ENCODE measurements at places on chromosomes 2 and 18.

DNA sequence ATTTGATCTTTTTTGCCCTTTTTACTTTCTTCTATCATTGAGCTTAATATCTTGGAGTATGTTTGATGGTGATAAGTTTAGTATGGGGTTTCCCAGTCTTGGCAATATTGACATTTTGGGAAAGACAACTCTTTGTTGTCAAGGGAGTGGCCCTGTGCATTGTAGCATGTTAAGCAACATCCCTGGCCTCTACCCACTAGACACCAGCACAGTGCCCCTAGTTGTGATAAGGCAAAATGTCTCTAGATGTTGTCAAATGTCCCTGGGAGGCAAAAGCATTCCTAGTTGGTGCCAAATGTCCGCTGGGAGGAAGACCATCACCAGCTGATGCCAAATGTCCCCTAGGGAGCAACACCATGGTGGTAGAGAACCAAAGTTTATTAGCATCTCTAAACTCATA lies 28.2 kb downstream of the GULP1 start:
- no peak for DNase-seq

- DNase-seq: no peak
These were observed 318.2 kb downstream of the GALNT13 start for GRCh38 chr2:154189953-154190352.

- no peak for DNase-seq
These were observed 1.2 kb upstream of the C2orf72 start for GRCh38 chr2:231036131-231036530.

- no peak for DNase-seq
These were observed 100.1 kb downstream of the PLCL1 start for GRCh38 chr2:197904446-197904845.

- DNase-seq: no peak
These were observed 4.5 kb downstream of the PCBP1 start for GRCh38 chr2:70091816-70092215.

GRCh38 chr2:1591978-1592907 lies 152.1 kb downstream of the PXDN start:
- peak; percentile 75 for DNase-seq

GRCh38 chr2:222214885-222215284 lies 83.9 kb downstream of the PAX3 start:
- DNase-seq: no peak

DNA sequence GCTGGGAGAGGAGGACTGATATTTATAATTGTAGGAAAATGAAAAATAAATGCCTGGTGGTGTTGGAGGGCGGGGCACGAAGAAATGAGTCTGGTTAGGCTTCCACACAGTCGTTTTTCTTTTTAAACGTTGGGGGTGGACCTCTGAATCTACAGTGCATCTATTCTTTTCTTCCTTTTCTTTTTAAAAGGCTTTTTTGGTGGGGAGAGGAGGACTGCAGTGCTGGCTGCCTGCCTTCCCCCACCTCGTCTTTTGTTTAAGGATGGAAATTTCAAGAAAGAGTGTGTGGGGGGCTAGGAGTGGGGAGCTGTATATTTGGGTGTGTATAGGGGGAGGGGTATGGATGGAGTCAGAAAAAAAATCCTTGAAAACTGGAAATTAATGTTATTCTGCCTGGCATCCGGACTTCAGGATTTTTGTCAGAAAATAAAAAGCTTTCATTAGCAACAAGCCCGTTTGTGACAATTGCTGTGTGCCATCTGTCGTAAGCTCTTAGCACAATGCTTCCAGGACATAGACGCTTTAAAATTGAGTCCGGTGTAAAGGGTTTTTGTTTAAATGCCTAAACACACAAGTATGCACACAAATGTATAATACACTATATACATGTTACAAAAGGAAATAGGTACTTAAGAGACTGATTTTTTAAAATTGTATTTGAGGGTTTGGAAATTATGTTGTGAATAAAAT lies 1.1 kb downstream of the MAP2 start:
- no peak for DNase-seq

GRCh38 chr2:62186156-62186905 lies 9.6 kb upstream of the B3GNT2 start:
- no peak for DNase-seq

DNA sequence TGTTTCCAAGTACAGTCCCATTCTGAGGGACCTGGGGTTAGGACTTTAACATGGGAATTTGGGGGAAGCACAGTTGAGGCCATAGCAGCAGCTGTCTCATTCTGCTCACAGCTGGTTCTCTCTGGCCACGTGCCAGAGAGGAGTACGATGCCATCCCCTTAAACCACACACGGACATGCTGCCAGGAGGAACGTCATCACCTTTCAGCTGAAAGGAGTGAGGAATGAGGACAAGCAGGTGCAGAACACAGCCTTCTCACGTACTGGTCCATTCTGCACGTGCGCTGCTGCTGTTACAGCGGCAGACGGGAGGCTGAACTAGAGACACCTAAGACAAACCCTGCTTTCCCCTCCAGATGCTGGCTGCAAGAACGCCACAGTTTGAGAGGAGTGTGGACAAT lies 33.5 kb downstream of the ODC1 start:
- peak; percentile 23 for DNase-seq

DNA sequence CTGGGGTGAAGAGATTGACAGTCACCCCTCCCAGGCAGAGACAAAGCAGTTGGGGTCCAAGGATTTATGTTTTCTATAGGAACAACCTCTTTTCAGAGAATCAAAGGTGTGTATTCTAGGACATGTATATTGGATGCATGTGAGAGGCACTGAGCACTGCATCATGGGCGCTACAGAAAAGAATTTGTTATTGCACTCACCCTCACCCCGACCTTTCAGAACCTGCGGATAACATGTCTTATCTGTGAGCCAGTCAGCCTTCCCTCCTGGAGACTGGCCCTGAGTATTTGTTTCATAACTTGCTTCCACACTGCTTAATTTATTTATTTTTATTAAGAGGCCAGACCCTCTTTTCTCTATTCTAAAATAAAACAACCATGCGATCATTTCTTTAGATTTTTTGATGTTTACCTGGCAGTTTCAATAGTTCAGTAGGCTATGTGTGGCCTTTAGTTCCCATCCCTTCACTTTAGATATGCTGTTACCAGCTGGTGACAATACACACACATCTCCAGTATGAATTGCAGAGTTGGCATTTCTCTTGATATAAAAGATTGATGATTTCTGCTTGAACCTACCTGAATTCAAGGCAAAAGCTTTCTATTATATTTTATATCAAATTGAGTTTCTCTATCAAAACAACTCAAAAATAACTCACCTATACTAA lies 29.8 kb downstream of the FABP1 start:
- no peak for DNase-seq

GRCh38 chr18:33538418-33539042 lies 39.5 kb upstream of the ASXL3 start:
- DNase-seq: peak; percentile 1

GRCh38 chr2:112805542-112805941 lies 21.2 kb upstream of the IL1A start:
- DNase-seq: no peak

GRCh38 chr2:98009887-98010760 lies 14.4 kb upstream of the TMEM131 start:
- peak; percentile 62 for DNase-seq

- DNase-seq: peak; percentile 59
These were observed 27.3 kb downstream of the SPTBN1 start for GRCh38 chr2:54483426-54483825.

DNA sequence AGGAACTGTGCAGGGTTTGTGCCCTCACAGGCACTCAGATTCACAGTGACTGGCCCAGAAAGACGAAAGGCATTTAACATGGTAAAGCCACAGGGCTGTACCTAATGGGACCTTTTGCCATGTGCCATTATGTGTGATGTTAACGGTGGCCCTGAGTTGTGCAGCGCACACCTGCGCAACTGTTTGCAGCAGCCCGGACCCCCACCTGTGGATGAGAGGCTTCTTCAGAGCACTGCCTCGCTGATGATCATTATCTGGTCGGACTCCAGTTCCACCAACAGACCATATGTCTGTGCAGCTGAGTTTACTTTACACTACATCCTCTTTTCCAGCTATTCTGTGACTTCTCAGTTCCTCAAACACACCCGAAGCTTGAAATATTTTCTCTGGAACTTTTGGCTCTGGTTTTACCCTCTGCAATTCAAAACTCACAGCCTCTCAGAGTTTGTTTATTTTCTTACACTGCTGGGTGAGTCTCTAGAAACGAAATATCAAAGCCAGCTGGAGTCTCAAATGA lies 35.6 kb upstream of the UBE2F start:
- peak; percentile 40 for DNase-seq

DNA sequence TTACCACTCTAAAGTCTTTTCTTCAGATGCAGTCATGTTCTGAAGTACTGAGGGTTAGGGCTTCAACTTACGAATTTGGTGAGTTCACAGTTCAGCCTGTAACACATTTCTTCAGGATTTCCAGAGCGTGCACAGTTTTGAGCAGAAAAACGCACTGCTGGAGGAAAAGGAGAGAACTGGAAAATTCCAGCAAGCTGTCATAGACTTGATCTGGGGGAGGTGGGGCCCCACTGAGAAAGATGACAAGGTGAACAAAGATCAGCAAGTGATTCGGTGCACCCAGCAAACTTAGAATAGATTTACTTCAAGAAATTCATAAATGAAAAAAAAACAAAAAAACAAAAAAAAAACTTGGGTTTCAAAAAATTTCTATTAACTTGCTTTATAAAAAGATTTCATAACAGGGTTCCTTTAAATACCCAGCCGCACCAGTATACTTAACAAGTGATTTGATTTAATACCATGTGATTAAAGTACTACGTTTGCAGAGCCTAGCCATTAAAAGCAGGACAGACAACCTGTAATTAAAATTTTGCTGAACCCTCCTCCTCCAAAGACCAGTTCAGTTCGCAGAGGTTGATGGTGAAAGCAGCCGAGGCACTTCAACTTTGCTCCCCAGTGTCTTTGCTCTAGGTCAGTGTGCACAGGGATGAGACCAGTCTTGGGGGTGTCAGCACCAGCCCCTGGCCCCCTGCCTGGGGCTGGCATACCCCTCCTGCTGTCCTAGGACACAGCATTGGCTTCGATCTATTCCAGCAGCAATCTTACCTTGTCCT lies 30.5 kb downstream of the CTIF start:
- DNase-seq: no peak

- DNase-seq: no peak
These were observed 122.9 kb downstream of the GLI2 start for GRCh38 chr2:120858361-120859106.

DNA sequence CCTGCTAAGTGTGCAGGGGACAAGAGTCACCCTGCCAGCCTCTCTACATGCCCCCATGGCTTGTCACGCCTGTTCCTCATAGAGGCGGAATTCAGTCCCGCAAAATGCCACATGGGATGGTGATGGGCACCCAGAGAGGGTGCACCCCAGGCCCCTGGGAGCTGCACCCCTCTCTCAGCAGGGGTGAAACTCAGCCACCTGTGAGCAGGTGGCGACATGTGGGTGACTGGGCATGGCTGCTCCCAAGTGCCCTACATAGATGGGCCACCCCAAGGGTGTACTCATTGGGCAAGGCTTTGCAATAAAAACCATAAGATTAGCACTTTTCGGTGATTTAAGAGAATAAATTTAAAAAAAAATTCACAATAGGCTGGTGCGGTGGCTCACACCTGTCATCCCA lies 6.3 kb downstream of the HS6ST1 start:
- DNase-seq: no peak

DNA sequence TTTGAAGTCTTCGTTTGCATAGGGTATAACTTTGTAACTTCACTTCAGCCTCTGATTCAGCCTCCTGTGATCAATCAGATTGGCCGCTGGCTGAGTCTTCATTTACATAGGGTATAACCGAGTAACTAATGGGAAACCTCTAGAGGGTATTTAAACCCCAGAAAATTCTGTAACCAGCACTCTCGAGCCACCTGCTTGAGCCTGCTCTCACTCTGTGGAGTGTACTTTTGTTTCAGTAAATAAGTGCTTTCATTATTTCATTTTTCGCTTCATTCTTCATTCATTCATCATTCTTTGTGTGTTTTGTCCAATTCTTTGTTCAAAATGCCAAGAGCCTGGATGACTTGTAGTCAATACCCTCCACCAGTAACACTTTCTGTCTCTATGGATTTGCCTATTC lies 56.4 kb downstream of the CCDC85A start:
- DNase-seq: no peak

GRCh38 chr2:237459741-237460174 lies 27.3 kb upstream of the MLPH start:
- DNase-seq: peak; percentile 77

DNA sequence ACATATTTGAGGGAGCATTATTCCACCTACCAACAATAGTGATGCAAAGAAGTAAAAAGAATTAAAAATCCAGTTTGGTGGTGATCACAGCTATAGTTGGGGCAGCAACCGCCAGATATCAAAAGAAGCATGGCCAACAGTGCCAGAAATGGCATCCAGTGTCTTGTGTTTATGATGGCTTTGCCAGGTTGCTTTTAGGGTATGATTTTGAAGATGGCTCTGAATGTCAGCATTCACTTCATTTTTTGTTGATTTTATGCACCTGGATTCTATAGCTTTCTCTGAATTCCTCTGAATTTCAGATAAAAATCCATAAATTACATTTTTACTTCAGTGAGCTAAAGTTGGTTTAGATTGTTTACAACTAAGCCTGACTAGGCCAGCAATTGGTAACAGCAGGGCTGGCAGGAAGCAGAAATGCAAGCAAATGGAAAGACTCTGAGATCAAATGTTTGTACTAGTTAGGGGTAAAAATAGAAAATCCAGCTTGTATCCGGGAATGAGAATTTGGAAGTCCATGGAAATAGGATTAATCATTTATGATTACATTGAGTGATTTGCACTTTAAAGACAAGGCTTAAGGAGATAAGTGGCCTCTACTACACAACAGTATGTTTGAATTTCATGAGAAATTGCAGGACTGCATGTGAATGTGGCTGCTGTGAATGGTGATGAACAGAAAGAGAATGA lies 40.4 kb downstream of the COL3A1 start:
- DNase-seq: peak; percentile 62

- no peak for DNase-seq
These were observed 94.7 kb upstream of the RPE start for GRCh38 chr2:209907746-209908145.

DNA sequence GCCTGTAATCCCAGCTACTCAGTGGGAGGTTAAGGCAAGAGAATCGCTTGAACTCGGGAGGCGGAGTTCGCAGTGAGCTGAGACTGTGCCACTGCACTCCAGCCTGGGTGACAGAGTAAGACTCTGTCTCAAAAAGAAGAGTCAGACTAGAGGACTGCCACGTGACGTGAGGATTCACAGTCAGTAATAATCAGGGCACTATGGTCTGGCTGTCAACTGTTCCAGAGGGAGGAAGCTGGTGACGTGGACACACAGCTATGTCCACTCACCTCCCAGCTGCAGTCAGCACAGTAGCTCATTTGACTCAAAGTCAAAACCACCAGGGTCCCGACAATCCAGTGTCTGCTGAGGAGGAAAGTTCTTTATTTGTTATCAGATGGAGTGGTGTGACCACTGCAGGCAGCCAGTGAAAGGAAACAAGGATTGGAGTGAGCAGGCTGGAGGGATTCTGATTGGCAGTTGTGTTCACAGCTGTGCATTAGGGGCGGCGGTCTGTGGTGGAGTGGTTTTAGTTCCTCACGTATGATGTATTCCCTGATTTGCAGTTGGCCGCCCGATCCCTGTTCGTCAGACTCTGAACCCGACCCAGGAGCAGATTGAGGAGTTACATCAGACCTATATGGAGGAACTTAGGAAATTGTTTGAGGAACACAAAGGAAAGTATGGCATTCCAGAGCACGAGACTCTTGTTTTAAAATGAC lies 37.9 kb downstream of the MOGAT1 start:
- peak; percentile 99 for DNase-seq
